Putamen (tissue), 1 donor: ENCODE measurements at places on chromosomes 2 and 18.

DNA sequence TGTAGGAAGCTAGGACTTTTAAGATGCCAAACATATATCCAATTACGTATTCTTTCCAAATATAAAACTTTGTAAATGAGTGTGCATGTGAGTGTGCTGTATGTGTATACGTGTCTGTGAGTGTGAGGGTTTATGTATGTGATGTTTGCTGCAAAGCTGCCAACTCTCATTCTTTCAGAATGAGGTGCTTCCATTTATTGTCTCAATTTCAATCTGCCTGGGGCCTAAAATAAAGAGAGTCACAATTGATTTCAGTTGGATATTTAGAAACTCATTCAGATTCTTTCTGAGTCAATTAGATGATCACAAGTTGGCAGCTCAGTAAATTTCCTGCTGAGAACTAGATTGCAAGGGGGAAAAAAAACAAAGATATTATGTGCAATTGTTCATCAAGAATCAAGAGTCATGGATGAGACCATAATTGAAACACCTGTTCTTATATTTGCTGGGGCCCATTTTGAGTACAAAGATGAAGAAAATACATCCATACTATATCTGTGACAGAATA is 621.2 kb upstream of the ACVR2A start:
- DNase-seq = no peak

DNA sequence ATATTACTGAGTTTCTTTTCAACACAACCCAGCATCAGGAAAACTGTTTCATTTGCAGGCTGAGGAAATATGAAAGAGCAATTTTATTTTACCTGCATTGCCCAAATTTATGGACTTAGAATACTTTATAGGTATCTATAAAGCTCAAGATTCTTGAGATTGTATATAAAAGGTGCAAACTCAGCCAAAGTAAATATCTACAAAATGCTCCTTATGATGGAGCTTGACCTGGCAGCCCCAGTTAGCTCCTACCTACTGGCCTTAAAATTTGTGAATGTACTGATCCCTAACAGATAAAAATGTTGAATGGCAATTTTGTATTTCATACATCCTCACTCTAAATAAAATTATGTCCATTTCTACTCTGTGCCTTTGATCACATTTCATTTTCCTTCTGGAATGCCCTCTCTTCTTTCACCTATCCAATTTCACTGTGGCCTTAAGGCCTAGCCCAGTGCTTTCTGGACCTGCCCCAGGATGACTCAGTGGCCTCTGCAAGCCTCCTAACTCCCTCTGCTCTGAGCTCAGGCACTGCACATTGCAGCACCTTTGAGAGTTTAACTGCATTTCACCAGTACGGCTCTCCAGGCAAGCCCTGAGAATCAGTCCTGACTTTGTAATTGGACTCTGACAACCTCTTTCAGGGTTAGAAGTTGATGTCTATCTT is 125.9 kb downstream of the ANTXR1 start:
- no peak for DNase-seq

DNA sequence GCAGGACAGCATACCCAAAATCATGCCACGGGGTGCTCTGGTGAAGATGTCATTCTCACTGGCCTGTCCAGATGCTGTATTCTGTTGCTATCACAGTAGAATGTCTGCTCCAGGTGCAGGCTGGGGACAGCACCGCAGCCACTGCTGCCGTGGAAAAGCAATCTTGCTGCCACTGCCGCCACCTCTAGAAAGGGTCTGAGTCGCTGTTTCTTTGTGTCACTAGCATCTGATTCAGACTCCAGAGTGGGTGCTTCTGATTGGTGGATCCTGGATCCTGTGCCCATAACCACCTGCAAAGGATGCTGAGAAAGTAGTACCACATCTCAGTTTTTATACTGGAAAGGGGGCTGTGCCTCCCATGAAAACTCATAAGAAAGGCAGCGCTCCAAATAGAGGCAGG is 45.3 kb upstream of the CTLA4 start:
- no peak for DNase-seq

- DNase-seq = no peak
Measured at GRCh38 chr18:12883372-12883683, 709 bp downstream of the PTPN2 start.

DNA sequence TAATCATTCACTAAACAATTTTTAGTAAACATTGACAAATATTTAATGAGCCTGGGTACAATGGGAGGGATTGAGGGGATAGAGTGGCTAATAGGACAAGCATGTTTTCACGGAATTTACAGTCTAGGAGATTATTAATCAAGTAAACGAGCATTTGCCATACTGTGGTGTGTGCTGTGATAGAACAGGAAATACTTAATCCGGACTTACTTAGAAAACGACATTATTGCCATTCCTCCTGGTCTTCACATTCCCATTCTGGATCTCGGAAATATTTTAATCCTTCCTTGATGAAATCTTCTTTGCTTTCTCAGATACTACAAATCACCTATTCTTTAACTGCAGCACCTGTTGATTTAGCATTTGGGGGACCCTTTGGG is 905 bp downstream of the TTLL4 start:
- no peak for DNase-seq

GRCh38 chr2:192002418-192002817 is 155.5 kb upstream of the CAVIN2 start:
- no peak for DNase-seq

DNA sequence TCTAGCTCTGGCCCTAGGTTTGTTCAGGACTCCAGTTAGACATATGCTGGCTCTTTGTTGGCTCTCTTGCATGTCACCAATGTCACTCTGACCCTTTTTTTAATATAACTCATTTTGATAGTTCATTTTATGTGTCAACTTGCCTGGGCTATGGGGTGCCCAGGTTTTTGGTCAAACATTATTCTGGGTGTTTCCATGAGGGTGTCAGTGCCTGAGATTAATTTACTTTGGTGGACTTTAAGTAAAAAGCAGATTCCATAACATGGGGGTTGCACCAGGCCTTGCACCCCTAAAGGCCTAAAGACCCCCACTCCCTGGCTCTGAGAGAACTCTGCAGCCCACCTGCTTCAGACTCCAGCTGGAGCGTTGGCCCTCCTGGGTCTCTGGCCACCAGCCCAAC is 48.1 kb upstream of the SNTG2 start:
- DNase-seq = no peak

DNA sequence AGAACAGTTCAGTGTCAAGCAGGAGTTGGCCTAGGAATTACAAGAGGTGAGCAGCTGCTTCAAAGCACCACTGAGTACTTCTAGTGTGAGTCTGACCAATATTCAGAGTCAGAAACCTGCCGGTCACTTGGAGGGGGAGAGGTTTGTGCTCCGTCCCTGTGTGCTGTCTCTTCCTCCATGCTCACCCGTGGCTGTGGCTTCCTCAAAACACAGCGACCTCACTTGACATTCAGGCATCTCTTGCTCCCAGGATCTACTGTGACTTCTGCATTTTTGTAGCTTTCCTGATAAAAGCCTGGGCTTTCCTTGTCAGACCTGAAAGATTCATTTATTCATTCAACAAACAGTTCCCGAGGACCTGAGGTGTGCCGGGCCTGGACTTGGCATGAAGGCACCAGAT is 32.9 kb downstream of the TPRKB start:
- no peak for DNase-seq

DNA sequence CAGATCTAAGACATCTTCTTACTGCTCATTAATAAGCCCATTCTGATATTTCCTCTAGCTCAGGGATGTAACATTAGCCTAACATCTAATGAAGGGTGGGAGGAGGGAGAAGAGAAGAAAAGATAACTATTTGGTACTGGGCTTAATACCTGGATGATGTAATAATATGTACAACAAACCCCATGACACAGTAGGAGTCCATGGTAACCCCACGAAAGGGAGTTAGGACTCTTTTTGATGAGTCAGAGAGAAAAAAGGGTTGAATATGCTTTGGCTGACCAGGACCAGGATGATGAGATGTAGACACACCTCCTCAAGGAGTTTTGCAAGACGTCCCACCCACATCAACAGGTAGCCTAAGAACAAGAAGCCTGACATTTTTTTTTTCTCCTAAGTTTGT is 34.4 kb upstream of the DLX2 start:
- DNase-seq = no peak

DNA sequence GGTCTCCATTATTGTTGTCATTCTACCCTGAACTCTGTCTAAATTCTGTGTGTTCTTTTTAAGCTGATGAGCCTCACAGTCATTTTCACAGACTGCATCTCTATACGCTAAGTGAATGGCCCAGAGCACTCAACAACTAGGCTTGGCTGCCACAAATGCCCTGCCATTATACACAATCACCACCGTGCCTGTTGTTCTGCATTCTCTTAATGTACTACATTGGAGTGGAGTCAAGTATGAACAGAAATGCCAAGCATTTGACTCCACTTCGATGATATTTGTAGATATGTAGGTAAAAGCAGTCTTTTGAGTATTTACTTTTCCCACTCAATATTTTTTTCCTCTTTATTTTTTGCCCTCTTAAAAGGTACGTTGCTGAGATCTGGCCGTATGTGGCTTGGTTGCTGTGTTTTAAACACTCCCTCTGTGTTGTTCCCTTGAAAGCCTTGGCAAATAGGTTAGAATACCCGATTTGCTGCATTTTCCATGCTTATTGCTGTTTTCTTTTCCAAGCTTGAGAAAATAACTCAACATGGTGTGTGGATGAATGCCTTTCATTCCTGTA is 36.2 kb upstream of the TMEFF2 start:
- no peak for DNase-seq

GRCh38 chr2:2061091-2061696 is 269.9 kb downstream of the MYT1L start:
- DNase-seq = no peak

GRCh38 chr18:64380117-64380516 is 231.2 kb upstream of the LINC00305 start:
- DNase-seq = no peak

- DNase-seq = no peak
Measured at GRCh38 chr2:231277962-231278361, 79.5 kb downstream of the ARMC9 start.

DNA sequence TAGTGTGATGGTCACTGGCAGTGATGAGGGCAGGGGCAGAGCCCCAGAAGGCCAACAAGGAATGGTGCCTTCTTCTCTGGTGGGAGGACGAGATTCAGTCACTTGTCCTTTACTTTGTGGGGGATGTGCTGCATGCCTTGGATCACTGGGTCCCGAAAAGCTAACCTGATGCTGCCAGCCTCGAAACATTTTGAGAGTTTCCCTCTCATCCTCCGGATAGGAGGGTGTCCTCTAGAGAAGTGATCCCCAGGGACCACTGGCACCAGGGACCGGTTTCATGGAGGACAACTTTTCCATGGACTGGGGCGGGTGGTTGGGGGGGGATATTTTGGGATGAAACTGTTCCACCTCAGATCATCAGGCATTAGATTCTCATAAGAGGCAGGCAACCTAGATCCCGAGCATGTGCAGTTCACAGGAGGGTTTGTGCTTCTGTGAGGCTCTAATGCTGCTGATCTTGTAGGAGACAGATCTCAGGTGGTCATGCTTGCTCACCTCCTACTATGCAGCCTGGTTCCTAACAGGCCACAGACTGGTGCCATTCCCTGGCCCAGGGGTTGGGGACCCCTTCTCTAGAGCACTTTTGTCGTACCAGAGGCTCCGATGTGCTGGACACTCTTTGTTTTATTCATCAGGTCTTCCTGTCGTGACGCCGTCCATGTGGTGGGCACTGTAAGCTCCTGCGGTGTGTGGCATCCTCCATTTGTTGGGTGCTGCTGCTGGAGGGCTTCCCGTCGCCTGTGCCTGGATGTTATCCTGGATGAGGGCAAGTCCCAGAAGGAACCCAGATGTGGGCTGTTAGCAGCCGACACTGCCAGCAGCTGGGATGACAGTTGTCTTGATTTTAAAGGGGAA is 68.5 kb upstream of the HDAC4 start:
- no peak for DNase-seq

DNA sequence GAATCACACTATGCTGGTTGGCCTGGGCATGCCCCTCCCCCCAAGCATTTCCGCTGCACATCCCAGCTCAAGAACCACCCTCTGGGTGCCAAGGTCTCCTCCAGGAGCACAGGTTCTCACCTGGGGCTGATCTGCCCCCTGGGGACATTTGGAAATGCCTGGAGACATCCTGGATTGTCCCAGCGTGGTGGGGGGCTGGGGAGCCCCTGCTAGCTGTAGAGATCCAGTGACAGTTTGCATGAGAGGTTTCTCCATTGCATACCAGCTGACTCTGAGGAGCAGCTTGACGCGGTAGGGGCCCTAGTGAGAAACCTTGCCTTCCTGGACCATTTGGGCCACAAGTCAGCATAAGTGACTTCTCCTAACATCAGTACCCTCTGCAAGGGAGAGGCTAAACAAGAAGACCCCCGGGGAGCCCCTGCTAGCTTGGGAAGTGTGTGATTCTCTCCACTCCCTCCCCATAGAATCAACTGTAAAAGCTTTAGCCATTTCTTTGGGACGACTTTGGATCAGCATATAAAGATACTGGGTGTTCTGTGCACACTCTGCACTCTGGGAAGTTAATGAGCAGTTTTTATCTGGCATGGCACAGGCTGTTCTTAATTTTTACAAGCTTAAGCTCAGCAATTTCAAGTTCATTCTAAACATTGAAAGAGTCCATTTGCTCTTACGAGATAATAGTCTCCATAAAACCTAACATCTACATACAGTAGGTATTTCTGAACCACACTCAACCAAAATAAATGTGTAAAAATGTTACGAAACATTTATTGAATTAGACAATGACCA is 94.1 kb downstream of the GBX2 start:
- no peak for DNase-seq

- DNase-seq = no peak
Measured at GRCh38 chr2:161036926-161037325, 123.3 kb upstream of the TANK start.

- no peak for DNase-seq
Measured at GRCh38 chr2:54942373-54942772, 107.9 kb downstream of the RTN4 start.

- peak; percentile 21 for DNase-seq
Measured at GRCh38 chr2:159497256-159497655, 119.1 kb downstream of the BAZ2B start.

- DNase-seq = no peak
Measured at GRCh38 chr2:239441261-239442078, 40.6 kb upstream of the HDAC4 start.

- DNase-seq = no peak
Measured at GRCh38 chr2:28600181-28600580, 104.3 kb downstream of the PLB1 start.

GRCh38 chr2:204279819-204280218 is 265.5 kb upstream of the PARD3B start:
- no peak for DNase-seq

DNA sequence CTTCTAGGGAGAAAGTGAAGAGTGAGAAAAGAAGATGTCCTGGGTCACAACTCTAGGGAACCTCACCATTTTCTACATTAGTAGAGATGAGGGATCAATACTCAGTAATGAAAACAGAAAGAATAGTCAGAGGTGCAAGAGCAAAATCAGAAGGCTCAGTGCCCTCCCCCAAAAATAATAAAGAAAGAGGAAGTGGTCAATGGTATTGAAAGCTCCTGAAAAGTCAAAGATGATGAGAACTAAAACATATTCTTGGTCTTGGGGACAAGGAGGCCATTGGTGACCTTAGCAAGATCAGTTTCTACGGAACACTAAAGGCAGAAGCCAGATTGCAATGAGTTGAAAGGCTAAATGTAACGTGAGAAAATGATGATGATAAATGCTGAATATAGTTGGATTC is 24.5 kb upstream of the MYO1B start:
- no peak for DNase-seq
